CD4-positive, alpha-beta T cell treated with Interleukin-15 for 4 hours (primary cell): ENCODE measurements at places on chromosomes 5 and 9.

DNA sequence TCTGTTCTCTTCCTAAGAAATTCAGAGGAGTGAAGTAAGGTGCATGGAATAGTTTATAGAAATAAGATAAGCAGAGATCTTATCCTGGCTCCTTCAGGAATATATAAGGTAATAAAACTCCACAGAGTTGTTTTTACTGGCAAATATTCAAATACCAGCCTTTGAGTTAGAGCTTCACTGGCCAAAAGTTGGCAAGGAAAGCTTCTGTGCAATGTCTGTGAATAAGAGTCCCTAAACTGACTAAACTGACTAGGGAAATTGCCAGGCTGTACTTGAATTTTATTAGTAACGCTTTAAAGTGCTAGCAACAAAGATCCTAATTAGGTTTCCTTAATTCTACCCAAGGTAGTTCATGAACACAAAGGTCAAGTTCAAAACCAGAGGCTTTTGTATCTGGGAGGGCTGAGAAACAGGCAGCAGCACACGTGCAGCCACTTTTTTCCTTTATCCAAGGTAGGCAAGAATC lies 131.1 kb upstream of the MPDZ start:
- no peak for DNase-seq

DNA sequence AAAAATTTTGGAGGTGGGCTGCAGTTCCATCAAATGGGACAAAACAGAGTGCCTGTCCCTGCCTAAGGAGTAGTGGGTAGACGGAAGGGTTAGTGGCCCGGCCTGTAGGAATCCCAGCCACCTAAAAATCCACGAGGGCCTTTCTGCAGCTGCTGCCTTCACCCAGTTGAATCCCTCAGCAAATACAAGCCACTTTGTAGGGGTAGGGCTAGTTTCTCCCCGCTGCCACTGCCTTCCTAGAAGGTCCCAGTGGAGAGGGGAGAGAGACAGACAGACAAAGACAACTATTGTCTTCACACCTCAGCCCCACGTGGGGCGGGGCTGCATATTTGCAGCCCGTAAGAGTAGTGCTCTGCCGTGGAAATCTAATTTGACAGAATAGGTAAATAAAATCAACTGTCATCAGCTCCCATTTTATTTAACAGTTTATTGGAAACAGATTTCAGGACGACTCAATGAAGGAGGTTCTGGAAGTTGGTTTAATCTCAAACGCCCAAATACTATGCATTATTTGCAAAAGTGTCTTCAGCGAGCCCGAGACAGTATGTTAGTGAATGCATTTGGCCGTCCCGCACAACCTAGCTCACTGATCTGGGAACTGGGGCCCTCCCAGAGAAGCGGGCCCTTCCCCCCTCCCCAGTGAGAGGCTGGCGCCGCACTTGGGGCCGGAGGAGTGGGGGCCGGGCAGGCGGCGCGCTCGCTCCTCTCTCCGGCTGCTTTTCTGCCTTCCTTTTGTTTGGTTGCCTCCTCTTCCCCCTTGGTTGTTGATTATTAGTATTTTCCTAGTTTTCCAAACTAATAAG lies 67.6 kb upstream of the TBCA start:
- no peak for DNase-seq

- DNase-seq = no peak
These were observed 103.5 kb downstream of the DAPK1 start for GRCh38 chr9:87601176-87601575.

- DNase-seq = no peak
These were observed 41.5 kb downstream of the WNK2 start for GRCh38 chr9:93225417-93225816.

GRCh38 chr9:3447788-3448187 lies 78.0 kb downstream of the RFX3 start:
- DNase-seq = no peak

- DNase-seq = no peak
These were observed 11.7 kb downstream of the CDC14B start for GRCh38 chr9:96607971-96608370.

DNA sequence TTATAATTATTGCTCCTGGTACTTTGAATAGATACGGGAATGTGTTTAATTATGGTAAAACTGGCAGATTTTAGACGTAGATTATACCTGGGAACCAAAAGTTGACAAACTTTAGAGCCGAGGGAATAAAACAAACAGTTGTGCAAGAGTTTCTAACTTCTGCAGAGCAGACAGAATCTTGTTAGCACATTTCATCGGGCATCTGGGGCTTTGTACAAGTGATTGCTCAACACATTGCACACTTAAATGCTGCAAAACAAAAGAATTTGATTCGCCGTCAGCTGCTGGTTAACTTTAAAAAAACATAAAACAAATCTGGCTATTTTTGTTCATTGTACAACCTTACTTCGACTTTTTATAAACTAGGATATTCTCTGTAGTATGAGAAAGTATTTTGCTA lies 398.1 kb downstream of the MAN2A1 start:
- DNase-seq = no peak

DNA sequence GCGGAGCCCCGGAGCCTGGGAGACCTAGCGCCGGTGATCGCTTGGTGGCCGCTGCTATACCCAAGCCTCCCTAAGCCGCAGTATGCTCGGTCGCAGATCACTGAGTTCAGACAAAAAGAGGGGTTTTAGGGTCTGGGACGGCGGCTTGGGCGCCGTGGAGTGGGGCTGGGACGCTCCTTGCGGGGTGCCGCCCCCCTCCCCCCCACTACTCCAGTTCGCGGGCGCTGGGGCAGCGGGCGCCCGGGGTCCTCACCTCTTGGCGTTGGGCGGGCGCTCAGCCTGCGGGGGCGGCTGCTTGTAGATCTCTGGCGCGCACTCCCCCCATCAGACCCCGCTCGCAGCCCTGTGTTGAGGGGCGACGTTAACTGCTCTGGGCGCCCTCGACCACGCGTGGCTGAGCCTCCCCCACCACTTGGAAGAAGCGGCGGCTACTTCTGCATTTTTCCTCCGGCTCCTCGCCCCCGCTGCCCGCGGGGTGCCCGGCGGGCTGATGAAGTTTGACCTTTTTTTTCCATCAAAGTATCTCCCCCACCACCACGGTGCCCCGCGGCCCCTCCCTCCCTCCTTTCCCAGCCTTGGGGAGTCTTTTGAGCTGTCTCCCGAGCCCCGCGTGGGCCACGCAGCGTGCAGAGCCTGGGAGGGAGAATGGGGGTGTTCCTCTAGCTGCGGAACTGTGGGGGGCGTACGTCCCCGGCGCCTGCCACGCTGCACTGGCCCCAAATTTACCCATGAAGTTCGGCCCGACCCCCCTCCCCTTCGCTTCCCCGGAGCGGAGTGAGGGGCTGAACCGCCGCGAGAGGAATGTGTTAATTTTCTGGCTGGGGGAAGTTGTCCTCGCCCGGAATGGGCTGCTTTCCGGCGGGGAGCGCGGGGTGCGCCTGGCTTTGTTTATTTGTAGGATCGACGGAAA lies 1.2 kb downstream of the CXXC5 start:
- no peak for DNase-seq

DNA sequence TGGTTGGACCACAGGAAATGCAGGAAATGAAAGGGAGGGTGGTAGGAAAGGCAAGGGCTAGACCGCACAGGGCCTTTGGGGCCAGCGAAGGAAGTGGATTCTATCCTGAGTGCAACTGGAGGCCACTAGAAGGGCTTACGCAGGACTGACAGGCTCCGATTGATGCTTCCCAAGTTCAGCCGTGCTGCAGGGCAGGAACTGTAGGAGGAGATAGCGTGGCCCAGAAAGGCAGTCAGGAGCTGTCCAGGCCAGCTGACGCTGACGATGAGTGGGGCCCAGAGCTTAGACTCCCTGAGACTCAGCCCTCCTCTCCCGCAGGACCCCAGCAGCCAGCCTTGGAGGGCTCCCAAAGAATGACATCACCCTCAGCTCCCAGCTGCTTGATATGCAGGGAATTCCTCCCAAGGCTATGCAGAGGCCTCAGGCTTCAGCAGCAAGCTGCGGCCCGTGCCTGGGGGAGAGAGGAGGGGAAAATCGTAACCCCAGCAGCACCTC lies 48.8 kb downstream of the KCNIP1 start:
- no peak for DNase-seq

DNA sequence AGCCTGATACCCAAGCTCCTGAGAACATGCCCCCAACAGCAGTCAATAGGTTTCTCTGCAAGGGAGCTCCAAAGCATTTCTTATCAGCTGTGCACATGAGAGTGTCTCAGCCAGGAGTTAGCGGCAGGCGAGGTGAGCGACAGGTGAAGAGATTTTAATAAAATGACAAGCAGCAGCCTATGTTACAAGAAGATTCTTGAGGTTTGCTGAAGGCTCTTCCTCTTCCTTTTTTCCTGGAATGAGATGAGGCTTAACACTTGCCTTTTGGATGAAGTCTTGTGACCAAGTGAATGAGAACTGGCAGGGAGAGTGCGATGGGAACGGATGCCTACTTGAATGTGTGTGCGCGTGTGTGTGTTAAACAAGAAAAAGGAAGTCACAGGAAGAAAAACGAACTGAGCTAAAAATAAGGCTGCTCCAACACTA lies 76.1 kb downstream of the SHB start:
- no peak for DNase-seq

GRCh38 chr9:136407911-136408310 lies 2.5 kb downstream of the ENTR1 start:
- no peak for DNase-seq

DNA sequence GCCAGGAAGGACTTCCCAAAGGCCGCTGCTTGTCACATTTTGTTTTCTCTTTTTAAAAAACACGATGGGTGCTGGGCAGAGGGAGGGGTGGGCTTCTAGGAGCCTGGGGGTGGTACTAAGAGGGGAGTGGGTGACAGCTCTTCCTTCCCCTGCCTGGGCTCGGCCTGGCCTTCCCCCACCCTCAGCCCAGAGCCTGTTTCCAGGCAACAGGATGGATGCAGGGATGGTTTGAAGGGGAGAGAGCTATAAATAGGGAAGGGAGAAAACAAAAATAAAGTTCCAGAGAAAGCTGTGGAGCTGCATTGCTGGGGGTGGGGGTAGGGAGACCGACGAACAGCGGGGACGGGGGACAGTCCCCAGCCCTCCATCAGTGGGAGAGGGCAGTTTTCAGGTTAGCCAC lies 6.6 kb upstream of the GPRIN1 start:
- DNase-seq = no peak

- no peak for DNase-seq
These were observed 113.2 kb downstream of the EGFLAM start for GRCh38 chr5:38371596-38371995.

- DNase-seq = no peak
These were observed 90.3 kb upstream of the PALM2AKAP2 start for GRCh38 chr9:109689701-109690100.

DNA sequence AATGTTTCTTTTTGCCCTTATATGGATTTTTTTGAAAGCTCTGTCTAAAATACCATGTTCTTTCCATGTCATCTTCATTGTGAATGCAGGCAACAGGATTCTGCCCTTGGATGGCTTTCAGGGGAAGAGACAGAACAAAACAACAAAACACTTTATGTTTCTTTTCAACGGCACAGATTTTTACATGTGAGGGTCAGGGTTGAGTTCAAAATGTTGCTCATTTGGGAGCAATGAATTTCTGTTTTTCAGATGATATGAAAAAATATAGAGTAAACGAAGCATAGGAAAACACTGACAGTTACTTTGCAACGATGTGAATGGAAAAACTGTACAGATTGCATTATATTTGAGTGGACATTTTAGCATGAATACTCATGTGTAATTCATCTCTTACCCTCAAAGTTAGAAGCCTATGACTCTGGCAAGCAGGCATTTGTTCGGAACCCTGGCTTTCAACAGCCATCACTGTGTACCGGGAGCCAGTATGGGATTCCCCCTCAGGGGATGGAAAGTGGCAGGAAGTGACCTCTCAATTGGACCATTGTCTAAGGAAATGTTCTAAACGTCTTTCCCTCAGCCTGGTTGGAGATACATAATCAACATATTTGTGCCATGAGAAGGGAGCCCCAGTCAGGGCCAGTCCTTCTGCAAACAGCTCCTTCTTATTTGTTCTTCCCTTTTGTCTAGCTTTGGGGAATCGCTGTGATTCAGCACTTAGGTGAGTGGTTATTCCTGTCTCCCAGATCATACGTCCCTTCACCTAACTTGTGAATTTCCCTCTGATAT lies 153.9 kb upstream of the MEF2C start:
- no peak for DNase-seq

DNA sequence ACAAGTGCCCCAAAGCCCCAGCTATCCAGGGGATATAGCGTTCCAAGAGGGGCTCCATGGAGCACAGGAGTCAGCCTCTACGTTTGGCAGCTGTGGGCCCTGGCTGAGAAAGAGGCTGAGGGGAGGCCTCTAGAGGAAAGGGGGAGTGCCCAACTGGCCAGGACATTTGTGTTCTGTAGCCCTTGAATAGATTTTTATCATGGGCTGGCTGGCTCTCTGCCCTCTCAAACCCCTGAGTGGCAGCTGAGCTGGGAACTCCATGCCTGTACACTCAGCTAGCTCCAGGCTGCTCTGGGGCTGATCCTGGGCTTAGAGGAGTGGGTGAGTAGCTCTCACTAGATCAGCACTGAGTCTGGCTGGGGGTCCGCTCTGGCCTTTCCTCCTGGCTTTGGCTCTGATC lies 285.0 kb downstream of the ZSWIM6 start:
- no peak for DNase-seq

- DNase-seq = no peak
These were observed 473.9 kb downstream of the NR2F1-AS1 start for GRCh38 chr5:93107141-93107540.

DNA sequence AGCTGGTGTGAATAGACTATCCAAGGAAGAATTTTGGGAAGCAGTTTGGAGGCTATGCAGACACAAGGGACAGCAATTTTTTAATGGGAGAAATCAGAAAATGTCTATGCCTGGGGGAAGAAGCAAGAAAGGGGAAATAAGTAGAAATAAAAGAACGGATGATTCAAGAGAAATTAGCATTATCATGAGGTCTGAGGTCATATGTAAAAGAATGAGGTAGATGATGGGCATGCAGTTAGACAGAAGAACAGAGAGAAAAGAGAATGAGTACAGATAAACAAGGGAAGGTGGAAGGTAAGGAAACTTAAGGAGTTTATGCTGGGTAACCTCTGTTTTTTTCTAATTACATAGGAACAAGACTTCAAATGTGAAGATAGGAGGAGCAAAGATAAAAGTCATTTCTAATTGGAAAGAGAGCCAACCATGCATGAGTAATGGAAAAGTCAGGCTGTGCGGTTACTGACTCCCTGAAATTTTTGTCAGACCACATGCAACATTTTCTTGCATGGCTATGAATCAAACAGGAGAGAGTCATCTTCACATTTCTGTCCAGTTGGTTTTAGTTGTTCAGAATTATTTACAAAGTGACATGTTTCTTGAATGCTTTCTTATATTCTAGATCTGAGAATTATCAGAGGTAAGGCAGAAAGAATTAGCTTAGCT lies 101.0 kb upstream of the PIK3R1 start:
- no peak for DNase-seq

GRCh38 chr5:42858031-42858643 lies 46.4 kb upstream of the SELENOP start:
- DNase-seq = no peak

DNA sequence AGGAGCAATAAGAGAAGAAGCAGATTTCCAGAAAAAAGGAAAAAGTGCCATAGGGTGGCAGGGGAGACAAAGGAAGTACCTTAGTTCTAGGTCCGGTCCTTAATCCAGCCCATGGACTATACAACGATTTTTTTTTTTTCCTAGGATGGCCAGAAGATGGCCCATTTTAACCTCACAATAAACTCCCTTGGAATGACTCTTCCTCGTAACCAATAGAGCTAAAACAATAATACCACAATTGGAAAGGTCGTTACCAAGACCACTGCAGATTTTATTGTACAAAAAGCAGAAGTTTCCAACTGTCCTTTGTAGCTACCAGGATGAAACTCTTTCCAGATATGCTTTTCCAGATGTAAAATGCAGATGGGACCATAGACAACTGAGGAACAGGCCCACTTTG lies 34.4 kb upstream of the SSBP2 start:
- DNase-seq = no peak
